ENCODE measurements at places on chromosomes 2 and 18. TPM values are rescaled to one million over a fixed set of nuclear protein-coding genes. Genes with fewer than 3 reads are reported as not detected.

TBR1 gene
- not detected for total RNA-seq

- no peak for DNase-seq
Observed at GRCh38 chr2:67366832-67367412, 30.2 kb upstream of the ETAA1 start.

CBLN2 gene
- total RNA-seq = 0.45 TPM

GRCh38 chr2:140891614-140892212 lies 1239.1 kb downstream of the LRP1B start:
- DNase-seq = no peak

- DNase-seq = no peak
Observed at GRCh38 chr2:196266855-196267254, 95.5 kb upstream of the STK17B start.

DNA sequence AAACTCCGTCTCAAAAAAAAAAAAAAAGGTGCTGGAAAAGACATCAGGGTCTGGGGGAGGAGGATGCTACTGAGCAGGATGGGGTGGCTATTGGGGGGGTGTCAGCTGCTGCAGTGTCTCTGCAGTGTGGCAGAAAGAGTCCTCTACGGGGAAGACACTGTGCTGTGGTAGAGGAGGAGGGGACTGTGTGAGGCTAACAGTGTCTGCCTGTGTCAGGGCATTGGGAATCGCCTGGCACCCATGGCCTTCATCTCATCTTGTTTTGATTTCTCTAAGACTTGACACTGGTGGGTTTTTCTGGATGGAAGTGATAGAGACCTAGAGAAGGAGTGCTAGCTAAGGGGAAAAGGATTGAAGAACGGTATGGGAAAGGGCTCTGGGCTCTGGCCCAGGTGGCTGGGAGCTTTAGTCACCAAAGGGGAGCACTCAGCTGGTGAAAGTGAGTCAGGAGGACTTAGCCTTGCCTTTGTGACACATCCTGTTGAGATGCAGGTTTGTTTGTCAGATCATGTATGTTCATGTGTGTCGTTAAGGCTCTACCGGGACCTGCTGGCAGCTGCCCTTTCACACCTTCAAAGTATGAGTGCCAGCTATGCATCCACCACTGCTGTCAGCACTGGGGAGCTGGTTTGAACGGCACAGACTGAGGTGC lies 58.0 kb downstream of the FARP2 start:
- no peak for DNase-seq

GRCh38 chr2:12348216-12348615 lies 368.5 kb upstream of the TRIB2 start:
- no peak for DNase-seq

GRCh38 chr2:16381511-16381910 lies 284.1 kb downstream of the CYRIA start:
- no peak for DNase-seq

STPG4 gene
- total RNA-seq = not detected

- no peak for DNase-seq
Observed at GRCh38 chr2:138276339-138276738, 225.2 kb upstream of the SPOPL start.

GRCh38 chr2:11071939-11072338 lies 83.3 kb upstream of the SLC66A3 start:
- no peak for DNase-seq

SPEG gene
- total RNA-seq = 113 TPM

- DNase-seq = no peak
Observed at GRCh38 chr18:48777744-48778116, 173.0 kb downstream of the SMAD7 start.

GRCh38 chr2:236867441-236868260 lies 218.0 kb upstream of the COPS8 start:
- peak; percentile 0 for DNase-seq

NRP2 gene
- 19.4 TPM for total RNA-seq

DNA sequence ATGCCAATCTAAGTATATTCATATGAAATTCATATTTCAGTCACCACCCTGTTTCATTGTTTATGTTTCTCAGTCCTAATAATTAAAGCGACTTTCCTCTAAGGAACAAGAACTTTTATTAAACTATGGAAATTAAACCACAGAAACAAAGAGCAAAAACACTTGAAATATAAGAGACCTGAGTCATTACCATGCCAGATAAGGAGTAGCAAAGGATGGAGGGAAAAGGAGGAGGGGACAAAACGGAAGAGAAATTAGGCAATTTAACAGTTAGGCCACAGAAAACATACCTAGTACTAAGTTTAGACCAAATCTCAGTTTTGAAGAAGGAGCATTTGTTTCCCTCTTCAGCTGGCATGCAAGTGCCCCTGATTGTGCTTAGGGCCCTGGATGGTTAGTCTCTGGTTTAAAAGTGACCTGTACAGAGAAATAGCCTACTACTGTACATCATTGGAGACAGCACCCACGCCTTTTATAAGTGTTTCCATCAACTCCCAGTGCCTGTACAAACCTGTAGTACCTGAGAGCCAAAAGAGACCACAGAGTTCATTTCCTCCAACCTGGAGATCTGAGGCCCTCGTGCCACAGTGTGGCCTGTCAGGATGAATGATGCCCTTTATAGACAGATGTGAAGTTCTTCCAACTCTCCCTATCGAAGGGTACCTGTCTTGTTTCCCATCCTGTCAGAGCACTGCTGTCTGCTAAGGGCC lies 74.5 kb downstream of the SPATS2L start:
- DNase-seq = no peak

- no peak for DNase-seq
Observed at GRCh38 chr18:75268364-75268646, 57.7 kb downstream of the TSHZ1 start.

GRCh38 chr18:62189208-62189607 lies 2.2 kb downstream of the RELCH start:
- DNase-seq = no peak

DNA sequence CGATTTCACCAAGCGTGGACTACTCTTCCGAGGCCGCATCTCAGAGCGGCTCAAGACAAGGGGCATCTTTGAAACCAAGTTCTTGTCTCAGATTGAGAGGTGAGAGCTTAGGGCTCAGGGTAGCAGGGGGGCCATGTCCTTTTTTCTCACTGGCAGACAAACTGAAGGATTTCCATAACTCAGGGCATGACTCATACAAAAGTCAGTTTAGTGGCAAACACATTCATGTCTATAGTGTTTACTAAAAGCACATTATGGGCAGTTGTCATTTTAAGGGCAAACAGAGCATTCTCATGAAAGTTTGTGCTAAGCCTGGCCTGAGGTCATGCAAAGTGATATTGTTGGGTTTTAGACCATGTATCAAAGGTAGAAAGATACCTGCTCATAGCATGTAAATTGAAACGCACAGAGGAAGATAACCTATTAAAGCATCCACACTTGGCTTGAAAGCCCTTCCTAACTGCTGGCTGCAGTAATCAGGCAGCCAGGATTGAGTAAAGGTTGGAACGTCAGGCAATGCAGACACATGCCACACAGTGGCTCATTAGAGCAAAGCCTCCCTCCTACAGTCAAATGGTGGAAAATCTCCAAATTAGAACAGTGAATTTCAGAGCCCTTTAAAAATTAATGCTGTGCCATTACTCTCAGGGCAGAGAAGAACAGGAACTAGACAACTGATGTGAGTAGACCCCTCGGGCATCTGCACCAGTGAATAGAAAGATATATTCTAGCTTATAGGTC lies 54.2 kb downstream of the HK2 start:
- no peak for DNase-seq

DNA sequence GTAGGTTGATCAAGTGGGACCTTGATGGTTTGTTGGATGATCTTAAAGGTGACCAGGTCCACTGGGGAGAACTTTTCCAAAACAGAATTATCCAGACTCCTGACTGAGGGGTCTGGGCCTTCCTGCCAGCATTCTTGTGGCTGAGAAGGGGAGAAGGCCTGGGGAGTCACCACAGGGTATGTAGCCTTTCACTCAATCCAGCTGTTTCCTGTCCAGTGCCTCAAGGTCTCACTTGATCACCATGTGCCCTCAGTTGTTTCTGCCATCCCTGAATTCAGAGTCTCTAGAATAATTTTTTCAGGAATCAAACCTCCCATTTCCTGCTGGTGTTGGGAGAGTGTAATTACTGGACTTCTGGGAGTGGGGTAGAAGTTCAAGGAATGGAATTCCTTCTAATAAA lies 54.4 kb upstream of the TANC1 start:
- DNase-seq = no peak

TM4SF20 gene
- total RNA-seq = not detected

DNA sequence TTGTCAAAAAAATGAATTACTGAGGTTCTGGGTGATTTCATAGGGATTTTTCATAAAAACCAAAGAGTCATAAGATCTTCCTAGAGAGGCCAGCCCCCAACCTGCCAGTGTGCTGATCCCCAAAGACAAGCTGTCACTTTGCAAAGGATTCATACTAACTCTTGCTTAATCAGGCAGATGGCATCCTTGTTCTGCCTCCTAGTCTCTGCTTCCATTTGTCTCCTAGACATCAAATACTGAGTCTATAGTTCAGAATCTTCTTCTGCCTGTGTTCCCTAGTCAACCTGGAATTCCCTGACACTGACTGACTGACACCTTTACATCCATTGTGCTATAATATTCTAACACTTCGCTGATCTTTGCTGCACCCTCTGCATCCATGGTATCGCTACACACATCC lies 84.9 kb downstream of the SLC8A1 start:
- DNase-seq = no peak

HOXD4 gene
- total RNA-seq = 0.42 TPM

GRCh38 chr2:119013671-119014070 lies 71.7 kb downstream of the MARCO start:
- DNase-seq = no peak

DNA sequence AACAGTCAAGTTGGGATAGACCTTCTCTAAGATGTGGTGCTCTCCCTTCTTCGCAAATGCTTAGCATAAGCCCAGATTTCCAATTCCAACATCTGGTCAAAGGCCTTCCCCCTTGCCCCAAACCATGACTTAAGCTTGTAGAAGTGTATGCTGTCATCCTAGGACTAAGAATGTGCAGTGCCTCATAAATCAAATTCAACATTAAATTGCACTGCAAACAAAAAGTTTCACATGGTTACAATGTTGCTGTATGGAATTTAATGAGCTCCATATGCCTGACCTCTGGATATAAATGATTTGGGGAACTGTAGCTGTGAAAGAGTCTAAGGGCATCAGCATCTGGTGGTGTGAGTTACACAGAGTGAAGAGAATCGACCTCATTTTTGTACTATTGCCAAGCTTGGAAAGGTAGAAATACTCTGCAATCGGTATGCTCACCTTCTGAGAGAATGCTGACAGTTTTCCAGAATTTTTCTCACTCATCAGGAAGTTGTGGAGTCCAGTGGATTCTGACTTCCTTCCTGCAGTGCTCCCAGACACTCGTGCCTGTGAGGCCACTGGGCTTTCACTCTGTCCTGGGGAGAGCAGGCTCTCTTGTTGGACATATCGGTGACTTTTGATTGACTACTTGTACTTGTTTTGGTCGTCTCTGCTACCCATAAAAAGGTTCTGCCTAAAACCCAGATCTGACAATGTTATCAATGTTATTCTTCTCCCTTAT lies 40.6 kb downstream of the FASTKD2 start:
- no peak for DNase-seq

DNA sequence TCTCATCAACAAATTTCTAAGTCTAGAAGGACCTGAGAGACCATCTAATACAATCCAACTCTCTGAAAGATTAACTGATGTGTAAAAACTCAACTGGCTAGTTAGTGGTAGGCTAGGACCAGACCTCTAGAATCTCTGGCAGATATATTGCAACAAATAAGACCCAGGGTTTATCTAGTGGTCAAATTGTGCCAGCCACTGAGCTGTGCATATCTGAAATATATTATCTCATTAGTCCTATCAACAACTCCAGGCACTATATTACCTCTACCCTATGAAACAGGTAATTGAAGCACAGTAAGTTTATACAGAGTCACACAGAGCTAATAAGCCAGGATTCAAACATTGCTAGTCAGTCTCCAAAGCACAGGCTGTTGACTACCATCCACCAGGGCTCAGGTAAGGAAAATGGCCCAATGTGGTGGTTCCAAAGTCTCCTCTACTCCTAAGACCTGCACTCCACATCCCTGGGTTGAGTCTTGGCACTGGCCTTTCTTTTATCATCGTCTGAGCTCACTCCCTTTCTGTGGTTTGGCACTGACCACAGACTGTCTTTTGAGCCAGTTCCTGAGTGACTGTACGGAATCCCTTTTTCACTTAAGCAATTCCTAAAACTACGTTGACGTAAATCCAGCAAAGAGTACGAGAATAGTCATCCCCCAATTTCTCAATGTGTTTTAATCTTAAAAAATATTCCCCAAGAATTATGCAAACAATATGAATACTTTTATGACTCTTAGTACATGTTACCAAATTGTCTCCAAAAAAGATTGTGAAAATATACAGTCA lies 11.9 kb upstream of the PID1 start:
- DNase-seq = peak; percentile 60

GRCh38 chr2:224716201-224716600 lies at the start of gene CCDC195:
CCDC195 (minus strand) TSS chr2:224716365; CDS start chr2:224716365, 0 bp downstream.
- no peak for DNase-seq

CENPA gene
- total RNA-seq = not detected

GRCh38 chr2:123456416-123456815 lies 568.7 kb upstream of the CNTNAP5 start:
- DNase-seq = no peak

DNA sequence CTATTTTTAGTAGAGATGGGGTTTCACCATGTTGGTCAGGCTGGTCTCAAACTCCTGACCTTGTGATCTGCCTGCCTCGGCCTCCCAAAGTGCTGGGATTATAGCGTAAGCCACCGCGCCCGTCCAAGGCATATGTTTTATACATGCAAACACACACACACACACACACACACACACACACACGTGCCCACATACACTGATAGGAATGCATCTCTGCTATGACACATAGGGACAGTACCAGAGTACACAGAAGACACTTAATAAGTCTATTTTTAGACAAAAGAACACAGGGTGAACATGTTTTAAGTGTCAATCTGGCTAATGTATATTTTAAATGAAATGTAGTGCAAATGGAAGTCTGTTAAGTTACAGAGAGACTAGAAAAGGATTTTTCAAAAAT lies 10.7 kb upstream of the RNF103 start:
- DNase-seq = no peak

CNGA3 gene
- total RNA-seq = not detected

ALPG gene
- not detected for total RNA-seq

- DNase-seq = no peak
Observed at GRCh38 chr2:36480028-36480427, 117.9 kb downstream of the FEZ2 start.

- no peak for DNase-seq
Observed at GRCh38 chr2:55620123-55620779, 2.8 kb upstream of the PPP4R3B start.

- DNase-seq = no peak
Observed at GRCh38 chr18:805008-805754, 6.9 kb downstream of the YES1 start.
